ENCODE measurements at places on chromosomes 7 and 10. TPM values are rescaled to one million over a fixed set of nuclear protein-coding genes. Genes with fewer than 3 reads are reported as not detected.
A peak's percentile ranks its signal among the peaks of the same experiment; 100 is the strongest.

Gene PAOX
- total RNA-seq: 4.1 TPM

GRCh38 chr7:83550100-83550499, 98.8 kb downstream of the SEMA3E start:
- DNase-seq: peak; percentile 22

DNA sequence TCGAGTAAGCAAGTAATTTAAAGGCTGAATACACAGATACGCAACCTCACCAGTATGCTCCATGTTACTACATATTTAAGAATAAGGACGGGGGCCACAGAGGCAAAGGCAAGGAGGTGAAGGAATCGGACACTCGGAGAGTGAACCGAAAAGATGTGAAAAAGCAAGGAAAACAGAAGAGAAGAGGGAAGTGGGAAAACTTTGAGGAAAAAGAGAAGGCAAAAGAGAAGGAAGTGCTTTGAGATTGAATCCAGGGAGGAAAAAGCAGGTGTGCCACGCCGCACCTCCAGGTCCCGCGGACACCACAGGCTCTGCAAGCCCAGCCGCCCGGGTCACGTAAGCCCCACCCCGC, 367 bp upstream of the AVL9 start:
- no peak for DNase-seq

- no peak for DNase-seq
Measured at GRCh38 chr7:8115547-8116402, 146.2 kb downstream of the ICA1 start.

- DNase-seq: no peak
Measured at GRCh38 chr7:155520114-155520513, 26.2 kb downstream of the CNPY1 start.

DNA sequence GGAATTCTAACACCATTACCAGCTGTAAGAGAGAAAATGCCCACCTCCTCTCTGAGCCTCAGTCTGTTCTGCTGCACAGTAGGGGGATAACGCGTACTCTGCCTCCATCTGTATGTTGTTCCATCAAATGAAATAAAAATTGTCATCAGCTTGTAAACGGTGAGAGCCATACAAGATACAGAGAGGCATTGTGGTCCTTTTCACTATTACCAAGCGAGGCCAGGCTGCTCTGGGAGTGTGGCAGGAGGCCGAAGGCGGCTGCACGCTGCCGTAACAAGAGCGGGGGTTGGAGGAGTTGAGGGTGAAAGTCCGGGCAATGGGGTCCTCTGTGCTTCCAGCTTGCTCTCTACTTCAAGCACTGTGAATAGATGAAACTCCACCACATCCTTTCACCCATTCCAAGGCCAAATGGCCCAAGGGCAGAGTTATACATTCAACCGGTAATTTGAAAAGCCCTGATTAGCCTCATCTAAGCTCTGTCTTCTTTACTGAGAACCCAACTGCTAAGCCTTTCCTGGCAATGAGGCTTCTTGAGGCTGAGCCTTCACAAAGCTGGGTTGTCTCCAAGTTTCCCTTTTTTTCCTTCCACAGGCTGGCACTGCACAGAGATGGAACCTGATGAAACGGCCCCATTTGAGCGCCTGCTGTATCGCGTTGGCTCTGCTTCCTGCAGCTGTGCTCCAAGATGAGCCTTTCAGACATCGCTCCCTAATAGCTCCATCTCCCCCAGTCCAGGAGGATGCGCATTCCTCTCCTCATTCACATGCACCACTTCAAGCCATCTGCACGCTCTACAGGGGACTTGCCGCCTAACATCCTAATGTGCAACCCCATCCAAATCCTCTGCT, 47.2 kb downstream of the PYROXD2 start:
- no peak for DNase-seq

- peak; percentile 80 for DNase-seq
Measured at GRCh38 chr7:102073931-102074880, 212.5 kb upstream of the SH2B2 start.

DNA sequence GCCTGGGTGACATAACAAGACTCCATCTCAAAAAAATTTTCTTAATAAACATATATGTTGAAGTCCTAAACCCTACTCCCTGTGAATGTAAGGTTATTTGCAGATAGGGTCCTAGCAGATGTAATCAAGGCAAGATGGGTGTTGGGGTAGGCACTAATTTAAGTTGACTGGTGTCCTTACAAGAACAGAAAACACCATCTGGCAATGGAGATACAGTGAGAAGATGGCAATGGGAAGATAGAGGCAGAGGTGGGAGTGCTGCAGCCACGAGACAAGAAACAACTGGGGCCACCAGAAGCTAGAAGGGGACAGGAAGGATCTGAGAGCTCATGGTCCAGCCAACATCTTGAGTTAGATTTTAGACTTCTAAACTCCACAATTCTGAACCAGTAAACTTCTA, 606.4 kb downstream of the CNTNAP2 start:
- no peak for DNase-seq

Gene AKR1C4
- total RNA-seq: not detected

- DNase-seq: peak; percentile 31
Measured at GRCh38 chr10:35336921-35337823, 863 bp downstream of the CCNY start.

Gene RARRES2
- total RNA-seq: not detected

GRCh38 chr10:14712991-14713424, 61.7 kb downstream of the FAM107B start:
- DNase-seq: no peak

DNA sequence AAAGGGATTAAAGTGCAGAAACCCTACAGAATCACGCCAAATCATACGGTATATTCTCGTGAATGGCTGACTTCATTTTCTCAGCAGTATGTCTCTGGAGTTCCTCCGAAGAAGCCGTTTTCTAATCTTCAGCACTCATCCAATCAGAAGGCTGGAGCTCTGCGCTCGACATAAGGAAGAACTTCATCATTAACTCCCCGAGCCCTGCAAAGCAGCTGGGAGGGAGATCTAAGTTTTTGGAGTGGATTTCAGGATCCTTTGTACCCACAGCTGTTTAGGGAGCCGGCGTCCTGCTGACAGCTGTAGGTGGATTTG, 40.7 kb upstream of the SDK1 start:
- DNase-seq: no peak

DNA sequence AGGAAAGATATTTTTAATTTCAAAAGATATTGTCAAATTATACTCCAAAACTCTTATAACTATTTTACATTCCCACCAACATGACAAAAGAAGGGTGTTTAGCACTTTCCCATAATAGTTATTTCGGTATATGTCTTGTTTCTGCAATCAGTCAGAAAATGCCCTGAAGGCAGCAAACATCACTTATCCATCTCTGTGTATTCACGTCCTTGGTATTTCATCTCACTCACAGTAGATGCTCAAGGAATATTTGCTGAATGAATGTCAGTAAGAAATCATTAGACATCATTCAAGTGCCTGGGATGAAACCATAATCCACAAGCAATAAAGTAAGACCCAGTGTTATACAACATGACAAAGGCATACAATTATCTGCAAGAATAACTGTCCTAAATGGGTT, 112.7 kb downstream of the GFRA1 start:
- peak; percentile 58 for DNase-seq

DNA sequence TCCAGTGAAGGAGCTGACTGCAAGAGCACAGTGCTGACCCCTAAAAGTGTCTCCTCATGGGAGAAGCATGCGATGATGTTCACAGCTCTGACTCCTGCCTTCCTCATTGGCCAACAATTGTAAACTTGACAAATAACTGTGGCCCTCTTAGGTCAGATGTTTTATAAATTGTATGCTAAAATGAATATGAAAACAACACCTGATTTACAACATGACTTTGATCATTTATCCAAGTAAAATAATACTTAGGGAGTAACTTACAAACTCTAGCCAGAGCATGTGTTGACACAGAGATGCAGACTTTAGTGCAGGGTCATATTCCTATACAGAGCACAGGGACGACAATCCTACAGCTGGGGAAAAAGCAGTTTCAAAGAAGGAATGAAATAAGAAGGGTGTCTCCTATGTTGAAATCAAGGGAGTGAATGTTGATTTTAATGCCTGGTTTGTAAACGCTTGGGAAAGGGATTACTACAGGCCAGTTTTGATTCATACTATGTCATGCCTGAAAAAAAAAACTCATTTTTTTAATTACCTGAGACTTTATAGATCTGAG, 391.4 kb upstream of the AKR1E2 start:
- no peak for DNase-seq

- DNase-seq: no peak
Measured at GRCh38 chr10:97329766-97330165, 4.8 kb downstream of the FRAT2 start.

- DNase-seq: no peak
Measured at GRCh38 chr10:60262647-60263126, 127.0 kb downstream of the ANK3 start.

Gene FAM25G
- not detected for total RNA-seq

DNA sequence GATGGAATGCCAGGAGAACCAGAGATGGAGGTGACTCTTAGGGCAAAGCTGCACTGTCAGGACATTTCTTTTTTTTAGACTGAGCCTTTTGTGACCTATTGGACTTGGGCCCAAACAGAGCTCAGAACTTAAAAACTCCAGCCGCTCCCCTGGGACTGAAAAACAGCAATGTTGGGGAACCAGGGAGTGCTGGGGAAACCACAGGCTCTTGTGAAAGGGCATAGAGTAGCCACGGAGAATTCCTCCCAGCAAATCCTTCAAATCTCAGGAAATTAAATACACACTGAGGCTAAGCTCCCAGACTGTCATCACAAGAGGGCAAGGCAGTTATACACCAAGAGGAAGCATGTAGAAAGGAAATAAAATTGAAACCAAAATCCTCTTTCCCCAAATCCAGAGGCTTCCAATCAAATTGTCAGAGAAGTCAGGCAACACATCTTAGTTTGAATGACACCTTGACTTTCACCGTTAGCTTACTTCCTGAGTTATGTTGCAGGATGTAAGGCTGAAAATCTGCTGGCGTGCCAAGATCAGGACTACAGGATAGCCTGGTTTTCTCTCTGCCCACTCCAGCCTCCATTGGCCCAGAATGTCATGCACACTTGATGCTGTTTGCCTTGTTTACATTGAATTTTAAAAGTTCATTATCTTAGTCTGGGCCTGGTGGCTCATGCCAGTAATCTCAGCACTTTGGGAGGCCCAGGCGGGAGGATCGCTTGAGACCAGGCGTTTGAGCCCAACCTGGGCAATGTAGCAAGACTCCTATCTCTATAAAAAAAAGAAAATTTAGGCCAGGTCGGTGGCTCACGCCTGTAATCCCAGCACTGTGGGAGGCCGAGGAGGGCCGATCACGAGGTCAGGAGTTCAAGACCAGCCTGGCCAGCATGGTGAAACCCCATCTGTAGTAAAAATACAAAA, 2.6 kb upstream of the RFC2 start:
- peak; percentile 9 for DNase-seq

DNA sequence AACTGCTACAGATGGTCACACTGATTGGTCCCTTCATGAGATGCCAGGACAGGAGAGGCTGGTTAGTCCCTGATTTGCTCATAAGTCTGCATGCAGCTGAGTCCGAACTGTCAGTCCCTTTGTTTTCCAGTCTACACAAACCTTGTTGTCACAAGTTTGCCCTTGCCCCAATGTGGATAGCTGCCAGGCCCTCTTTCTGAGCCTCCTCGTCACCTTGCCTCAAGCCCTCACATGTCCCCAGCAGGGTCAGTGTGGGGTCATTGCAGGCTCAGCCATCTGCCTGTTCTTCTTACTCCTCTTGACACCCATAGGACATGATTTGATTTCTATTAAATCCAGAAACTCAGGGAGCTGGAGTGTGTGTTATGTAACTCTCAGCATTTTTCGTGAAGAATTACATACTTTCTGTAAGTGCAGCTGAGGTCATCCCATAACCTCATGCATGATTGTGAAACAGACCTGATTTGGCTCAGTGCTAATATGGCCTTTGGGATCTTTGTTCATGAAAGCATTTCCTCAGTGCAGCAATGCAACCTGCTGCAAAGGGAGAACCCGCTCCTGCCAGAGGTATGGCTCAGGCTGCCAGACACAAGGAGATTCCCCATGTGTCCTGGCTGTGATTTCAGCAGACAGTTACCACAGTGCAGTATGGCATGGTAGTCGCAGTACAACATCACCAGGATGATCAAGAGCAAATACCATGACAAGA, 70.0 kb upstream of the ZMIZ2 start:
- DNase-seq: peak; percentile 62

Measured in HFFc6 (cell line).